Activated CD8-positive, alpha-beta memory T cell treated with anti-CD3 and anti-CD28 coated beads, Interleukin-2, amount 50 U/mL, for 48 hours (primary cell): ENCODE measurements at places on chromosomes 5 and 9.

- no peak for DNase-seq
These were observed 4.4 kb upstream of the RAPGEF1 start for GRCh38 chr9:131744171-131744719.

DNA sequence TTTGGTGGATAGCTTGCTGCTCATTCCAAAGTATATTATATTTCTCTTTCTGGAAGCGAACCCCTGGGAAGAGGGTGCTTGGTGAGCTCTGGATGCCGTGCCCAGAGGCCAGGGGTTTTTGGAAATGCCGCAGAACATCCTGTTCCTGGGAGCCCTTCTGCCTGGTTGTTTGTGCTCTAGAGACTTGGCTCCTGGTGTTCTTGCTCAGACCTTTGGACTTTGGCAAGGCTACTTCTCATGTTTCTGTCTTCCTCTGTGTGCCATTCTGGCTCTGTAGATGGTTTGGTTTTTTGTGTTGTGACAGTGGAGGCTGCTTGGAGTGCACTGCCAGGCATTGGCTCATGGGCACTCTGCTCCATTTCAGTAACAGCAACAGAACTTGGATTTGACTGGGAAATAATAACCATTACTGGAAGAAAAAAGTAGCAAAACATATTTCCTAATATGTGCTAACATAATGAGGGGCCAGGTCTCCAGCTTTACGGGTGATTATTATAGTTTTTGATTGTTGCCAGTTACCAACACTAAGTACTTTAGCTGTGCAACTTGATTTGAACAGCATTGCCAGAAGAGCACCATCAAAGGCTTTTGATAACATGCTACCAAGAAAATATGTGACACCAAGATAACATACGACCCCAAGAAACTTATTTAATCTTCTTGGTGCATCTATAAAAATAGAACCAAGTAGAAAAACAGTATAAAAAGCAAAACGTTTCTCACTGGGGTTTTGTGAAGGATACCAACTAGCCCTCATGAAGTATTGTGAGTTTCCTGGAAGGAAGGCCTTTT, 94.2 kb downstream of the PCSK1 start:
- DNase-seq = no peak

DNA sequence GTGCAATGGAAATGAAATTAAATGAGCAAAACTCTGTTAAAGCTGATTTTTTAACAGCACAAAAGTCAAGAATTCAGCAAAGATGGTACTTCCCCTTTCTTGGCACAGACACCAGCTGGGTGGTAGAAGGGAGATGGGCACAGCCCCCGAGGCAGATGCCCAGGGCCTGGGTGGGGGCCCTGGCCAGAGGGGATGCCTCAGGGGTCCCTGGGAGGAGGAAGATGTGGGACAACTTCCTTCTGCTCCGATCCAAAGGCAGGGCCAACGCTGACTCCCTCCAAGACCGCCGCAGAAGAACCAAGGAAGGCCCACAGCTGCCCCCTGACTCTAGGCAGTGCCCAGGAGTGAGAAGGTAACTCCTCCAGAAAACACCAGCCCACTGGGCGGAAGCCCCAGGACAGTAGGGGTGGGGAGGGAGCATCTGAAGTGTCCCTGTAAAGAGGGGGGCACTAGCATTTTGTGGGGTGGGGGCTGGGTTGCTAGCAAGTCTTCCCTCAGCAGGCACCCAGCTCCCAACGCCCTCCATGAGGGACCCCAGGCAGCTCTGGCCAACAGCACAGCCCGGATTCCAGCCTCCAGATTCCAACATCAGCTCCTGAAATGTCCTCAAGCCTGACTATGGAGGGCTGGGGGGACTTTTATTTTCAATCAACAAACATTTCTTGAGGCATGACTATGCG, 4.9 kb downstream of the NACC2 start:
- DNase-seq = no peak

GRCh38 chr5:171410181-171410580, 9.3 kb upstream of the FGF18 start:
- DNase-seq = no peak

DNA sequence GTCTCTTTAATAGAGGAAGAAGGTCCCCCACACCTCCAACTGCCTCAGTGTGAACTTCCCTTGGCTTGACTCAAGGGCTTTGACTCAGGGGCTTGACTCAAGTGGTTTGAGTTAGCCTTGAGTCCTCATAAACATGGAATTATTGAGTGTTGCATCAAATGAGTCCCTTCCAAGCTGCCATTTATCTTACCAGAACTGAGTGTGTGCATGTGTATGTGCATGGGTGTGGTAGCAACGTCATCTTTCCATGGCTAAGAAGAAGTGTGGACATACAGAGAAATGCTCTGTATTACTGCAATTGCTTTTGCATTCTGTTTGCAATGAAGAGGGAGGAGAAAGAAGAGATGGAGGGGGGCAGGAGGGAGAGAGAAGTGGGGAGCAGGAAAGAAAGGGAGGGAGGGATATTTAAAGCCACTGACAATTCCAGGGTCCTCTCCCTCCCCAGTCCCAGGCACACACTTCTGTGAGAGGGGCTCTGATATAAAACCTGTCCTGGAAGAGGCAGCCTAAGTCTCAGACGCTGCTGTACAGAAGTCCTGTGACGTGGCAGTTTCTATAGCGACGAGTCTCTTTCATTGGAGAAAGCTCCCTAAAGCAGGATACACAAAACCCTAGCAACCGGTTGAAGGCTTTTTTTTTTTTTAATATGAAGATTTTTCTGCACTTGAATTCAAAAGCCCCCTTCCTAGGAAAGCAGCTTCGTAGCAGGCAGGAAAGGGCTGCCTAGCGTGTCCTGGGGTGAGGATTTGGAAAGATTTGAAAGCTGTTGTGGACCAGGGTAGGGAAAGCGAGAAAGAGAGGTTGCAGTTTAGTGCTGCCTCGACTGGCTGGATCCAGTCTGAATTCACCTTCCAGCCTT, 93.3 kb upstream of the MAP1B start:
- no peak for DNase-seq

DNA sequence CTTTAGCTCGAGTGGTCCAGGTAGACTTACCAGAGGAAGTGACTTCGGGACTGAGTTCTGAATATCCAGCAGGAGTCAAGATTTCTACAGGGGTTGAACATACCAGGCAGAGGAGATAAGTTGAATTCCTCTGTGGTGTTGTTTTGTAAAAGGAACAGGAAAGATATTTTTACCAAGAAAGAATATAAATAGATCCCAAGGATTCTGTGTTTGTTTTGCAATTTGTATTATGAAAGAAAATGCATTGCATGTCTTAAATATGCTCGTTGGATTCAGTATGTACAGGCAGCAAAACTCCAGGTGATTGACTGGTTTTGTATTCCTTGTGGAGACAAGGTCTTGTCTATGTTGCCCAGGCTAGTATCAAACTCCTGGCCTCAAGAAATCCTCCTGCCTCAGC, 197.8 kb downstream of the FRMD3 start:
- DNase-seq = no peak
